ENCODE measurements at places on chromosomes 4 and X.

DNA sequence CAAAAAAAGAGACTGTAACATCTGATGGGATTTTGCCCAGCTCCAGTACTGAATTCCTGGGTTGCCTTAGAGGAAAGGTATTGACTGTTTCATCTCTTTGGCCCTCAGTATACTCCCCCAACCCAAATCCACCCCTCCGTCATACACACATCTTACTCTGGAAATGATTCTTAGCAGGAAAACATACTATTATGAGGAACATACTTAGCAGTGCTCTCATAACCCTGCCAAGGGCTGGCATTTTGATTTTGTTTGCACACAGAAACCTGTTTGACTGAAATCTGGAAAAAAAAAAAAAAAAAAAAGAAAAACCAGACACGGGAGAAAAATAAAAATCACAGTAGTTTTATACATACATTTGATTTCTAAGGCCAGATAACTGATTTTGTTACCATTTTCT is 19.4 kb upstream of the AR start:
- DNase-seq = no peak

GRCh38 chr4:87497159-87497558 is 32.0 kb downstream of the SPARCL1 start:
- no peak for DNase-seq

DNA sequence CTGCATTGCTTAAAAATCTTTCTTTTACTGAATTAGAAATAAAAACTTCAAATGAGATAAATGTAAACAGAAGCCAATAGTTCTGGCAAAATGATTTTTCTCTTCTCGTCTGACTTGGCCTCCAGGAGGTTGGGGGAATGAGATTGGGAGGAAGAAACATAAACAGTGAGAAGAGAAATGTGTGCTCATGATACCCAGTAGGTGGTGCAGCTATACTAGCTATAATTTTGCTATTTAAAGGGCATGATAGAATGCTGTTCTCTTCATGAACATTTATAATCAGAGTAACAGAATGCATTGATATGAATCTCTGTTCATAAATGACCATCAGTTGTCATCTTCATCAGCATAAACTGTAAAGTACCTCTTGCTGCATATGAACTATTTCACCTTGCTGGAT is 85.5 kb downstream of the TACR3 start:
- DNase-seq = no peak

- no peak for DNase-seq
Observed at GRCh38 chrX:123138473-123138872, 45.6 kb upstream of the GRIA3 start.

GRCh38 chr4:125392694-125393093 is 77.9 kb downstream of the FAT4 start:
- no peak for DNase-seq

GRCh38 chr4:8905773-8906667 is 34.4 kb upstream of the HMX1 start:
- no peak for DNase-seq

Measured in activated CD8-positive, alpha-beta memory T cell treated with anti-CD3 and anti-CD28 coated beads for 1 hour (primary cell).